ENCODE measurements at places on chromosomes 11 and 22.

GRCh38 chr11:843818-844692 lies 1.4 kb downstream of the TSPAN4 start:
- DNase-seq, result no peak

- no peak for DNase-seq
Measured at GRCh38 chr22:22010358-22010757, 27.8 kb upstream of the TOP3B start.

DNA sequence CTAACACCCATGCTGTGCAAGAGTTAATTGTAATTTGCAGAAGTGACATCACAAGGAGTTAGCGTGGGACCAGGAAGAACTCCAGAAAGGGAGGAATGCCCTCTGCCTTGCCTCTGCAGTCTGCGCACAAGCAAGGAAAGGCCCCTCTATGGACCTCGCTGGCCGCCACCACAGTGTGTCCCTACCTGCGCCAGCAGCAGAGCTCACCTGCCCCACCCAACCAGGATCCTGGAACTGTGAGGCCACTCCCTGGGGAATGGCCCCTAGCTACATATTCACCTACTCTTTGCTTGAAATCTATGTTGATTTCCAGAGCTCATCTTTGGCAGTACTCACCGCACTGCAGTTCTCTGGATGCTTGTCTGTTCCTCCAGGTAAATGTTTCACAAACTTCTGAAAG lies 72.0 kb upstream of the MTNR1B start:
- no peak for DNase-seq

- no peak for DNase-seq
Measured at GRCh38 chr11:9075556-9075955, 15.8 kb downstream of the SCUBE2 start.

DNA sequence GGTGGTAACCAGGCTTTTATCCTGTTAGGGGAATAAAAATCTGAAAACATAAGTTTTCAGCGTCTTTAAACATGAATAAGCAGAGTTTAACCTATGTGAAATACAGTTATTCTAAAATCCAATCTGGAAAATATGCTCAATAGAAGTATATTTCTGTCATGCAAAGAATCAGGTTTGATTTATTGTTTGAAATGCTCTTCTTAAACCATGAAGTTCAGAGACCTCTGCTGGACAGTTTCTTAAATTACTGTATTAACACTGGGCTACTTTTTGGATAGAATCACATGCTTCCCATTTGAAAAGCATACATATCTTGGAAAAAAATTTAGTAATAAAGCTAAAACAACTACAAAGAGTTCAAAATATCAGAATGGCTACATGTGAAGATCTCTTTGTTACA lies 25.4 kb downstream of the APIP start:
- DNase-seq, result no peak

GRCh38 chr11:18280438-18281045 lies 14.5 kb downstream of the SAA1 start:
- DNase-seq, result no peak

DNA sequence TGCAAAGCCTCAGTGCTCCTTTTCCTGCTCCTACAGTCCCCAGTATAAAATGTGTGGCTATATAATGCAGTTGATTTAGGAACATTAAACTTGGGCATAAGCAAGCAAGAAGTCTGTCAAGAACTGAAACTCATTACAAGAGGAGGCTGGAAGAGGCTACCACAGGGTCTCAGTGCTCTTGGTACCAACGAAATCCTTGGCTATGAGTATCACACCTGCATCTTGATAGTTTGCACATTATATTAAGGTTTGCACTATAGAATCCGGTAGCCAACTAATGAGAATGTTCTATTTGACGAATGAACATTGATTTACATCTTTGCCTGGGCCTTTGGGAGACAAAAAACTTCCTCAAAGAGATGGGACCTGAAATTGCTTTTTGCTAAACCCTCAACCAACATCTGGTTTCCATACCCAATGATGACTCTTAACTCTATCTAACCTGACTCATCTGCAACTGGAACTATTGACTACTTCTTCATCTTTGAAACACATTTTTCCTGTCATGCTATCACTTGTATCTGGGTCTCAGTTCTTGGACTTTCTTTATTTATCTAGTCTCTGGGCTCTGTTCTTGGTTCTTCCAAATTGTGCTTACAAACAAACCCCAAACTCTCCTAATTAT lies 207.2 kb upstream of the CTSC start:
- no peak for DNase-seq

DNA sequence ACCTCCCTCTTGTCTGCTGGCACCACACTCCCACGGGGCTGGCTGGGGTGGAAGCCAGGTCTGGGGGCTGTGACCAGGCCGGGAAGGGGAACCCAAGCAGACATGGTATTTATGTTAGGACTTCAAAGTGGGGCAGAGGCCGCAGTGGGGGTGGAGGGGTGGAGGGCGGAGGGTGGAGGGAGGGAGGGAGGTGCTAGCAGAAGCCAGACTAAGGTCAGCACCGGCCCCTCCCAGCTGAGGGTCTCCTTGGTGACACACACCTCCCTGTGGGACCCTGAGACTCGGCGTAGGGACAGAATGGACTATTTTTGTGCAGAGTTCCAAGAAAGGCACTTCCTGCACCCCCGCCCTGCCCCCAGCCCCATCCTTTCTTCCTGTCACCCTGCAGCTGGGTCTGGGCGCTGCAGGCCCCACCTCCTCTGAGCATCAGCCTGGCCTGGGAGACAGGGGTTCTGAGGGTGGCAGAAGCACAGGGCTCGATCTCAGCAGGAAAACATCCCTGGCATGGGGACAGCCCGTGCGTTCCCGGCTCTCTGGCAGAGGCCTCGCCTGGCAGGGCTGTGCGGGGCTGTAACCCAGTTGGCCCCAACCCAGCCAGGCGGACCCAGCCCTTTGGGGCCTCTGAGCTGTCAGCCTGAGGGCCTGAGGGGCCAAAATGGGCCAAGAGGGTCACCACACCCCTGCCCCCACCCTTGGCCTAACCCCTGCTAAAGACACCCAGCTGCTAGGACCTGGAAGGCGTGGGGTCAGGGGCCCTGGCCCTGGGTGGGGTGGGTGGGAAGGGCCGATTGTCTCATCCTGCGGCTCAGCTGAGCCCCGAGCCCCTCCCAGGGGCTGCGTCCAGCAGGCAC lies 9.6 kb upstream of the CD248 start:
- DNase-seq, result no peak

DNA sequence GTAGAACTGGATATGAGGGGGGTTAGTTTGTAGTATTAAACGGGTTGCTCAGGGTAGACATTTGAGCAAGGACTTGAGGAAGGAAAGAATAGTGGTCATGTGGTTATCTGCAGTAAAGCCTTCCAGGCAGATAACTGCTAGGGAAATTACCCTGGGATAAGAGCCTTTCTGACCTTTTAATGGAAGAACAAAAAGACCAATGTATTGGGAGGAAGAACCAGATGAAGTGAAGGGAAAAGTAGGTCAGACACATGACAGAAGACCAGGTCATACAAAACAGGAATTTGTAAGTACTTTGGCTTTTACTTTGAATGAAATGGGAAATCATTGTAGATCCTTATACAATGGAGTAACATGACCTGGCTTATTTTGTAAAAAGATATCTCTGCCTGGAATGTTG lies 241.9 kb upstream of the CTSC start:
- no peak for DNase-seq

All from stimulated activated CD4-positive, alpha-beta T cell treated with anti-CD3 and anti-CD28 coated beads, Interleukin-12 subunit alpha, Interleukin-12 subunit beta, amount 100 ng/mL, for 24 hours (primary cell).